ENCODE measurements at places on chromosomes 3 and 15.

- DNase-seq: no peak
Observed at GRCh38 chr3:52216585-52217408, 8.6 kb downstream of the TLR9 start.

GRCh38 chr3:120903221-120903620 is 4.8 kb upstream of the STXBP5L start:
- no peak for DNase-seq

DNA sequence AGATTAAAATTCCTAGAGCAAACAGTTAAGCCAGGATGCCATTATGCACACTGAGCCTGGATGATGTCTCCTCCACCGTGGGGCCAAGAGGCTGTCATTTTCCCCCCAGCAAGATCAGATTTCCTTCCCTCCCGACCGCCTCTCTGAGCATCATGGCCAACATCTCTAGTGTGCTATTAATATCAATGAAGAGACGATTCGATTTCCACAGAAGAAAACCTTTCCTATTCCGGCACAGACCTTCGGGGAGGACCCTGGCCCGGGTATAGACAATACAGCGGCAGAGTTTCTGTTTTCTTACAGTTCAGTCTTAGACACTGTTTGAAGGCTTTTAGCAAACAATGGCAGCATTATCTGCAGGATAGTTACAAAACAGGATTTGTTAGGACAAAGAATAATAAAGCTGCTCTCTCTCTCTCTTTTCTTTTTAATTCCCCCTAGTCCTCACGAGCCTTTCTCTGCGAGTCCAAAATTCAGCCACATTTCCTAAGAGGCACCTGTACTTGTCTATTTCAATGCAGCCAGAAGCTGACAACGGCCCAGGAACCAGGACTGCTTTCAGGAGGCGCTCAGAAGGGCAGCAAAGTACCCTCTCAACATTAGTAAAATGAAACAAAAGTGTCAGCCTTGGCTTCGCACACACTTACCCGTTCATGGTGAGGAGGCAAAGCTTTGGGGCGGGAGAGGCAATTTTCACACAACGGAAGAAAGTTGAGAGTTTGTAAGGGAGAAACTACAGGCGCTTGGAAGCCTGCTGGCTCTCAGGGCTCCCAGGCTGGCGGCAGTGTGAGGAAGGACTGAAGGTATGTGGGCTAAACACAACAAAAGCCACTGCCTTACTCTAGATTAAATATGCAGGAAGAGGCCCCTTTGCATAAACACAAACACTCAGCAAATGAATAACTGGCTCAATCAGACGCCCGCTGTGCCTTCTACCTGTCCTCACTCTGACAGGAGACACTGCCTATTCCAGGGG is 278.0 kb downstream of the FOXP1 start:
- DNase-seq: no peak

GRCh38 chr15:40722934-40723333 is 28.0 kb downstream of the RAD51 start:
- no peak for DNase-seq

GRCh38 chr3:194871864-194872668 is 186.4 kb downstream of the FAM43A start:
- DNase-seq: no peak

GRCh38 chr3:76307556-76307955 is 522.2 kb upstream of the ZNF717 start:
- DNase-seq: no peak

GRCh38 chr15:39837454-39837853 is 54.8 kb upstream of the FSIP1 start:
- DNase-seq: no peak

DNA sequence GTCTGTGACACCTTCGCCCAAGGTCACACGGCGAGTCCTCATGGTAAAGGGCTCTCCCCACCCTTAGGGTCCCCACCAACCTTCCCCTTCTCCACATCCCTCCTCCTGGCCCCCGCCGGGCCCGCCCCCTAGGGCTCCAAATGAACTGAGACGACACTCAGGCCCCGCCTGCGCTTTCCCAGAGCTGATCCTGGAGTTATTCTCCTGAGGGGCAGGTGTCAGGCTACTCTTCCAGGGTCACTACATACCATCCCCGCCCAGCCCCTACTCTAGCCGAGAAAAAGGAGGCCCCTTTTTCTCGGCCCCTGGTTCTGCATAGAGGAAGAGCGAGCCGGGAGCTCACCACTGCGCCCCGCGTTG is 292 bp downstream of the USP4 start:
- no peak for DNase-seq

- no peak for DNase-seq
Observed at GRCh38 chr3:49638445-49638844, 35.7 kb upstream of the APEH start.

DNA sequence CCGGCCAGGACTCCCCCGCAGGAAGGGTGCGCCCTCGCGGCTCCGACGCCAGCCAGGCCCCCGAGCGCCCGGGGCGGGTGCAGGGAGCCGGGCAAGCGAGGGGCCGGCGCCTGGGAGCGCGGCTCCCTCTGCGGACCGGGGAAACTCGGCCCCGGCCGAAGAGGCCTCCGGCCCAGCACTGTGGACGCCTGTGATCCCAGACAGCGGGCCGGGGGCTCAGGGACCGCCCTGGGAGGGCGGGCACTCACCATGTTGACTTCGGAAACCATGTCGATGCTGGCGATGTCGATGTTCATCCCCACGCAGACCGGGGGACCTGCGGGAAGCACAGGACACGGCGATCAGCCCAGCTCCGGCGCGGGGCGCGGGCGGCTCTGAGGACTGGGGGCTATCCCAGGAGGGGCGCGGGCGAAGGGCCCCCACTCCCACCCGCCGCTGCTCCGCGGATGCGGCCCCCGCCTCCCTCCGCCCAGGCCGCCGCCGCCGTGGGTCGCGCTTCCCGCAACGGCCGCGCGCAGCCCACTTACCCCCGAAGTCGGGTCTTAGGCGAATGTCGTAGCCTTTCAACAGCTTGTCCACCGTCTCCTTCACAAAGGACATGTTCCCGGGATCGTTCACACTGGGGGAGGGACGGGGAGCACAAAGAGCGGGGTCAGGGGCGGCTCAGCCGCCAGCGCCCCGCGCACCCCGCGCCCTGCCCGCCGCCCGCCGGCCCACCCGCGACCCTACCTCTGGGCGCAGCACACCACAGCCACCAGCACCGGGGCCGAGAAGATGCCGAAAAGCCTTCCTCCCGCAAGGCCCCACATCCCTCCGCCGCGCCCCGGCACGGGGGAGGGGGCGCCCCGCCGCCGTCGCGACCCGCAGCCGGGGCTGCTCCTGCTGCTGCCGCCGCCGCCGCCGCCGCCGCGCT is at the start of gene GABRB3:
GABRB3 (minus strand) TSS at position 913 of the 913 bp plus-strand sequence.
- DNase-seq: no peak

GRCh38 chr3:47414161-47414564 is 33.3 kb downstream of the PTPN23 start:
- no peak for DNase-seq
